ENCODE measurements at places on chromosomes 2 and 18.

- DNase-seq, result no peak
These were observed 118.9 kb downstream of the LPIN1 start for GRCh38 chr2:11865378-11865777.

GRCh38 chr2:20448246-20448976 is 1.5 kb downstream of the RHOB start:
- no peak for DNase-seq

DNA sequence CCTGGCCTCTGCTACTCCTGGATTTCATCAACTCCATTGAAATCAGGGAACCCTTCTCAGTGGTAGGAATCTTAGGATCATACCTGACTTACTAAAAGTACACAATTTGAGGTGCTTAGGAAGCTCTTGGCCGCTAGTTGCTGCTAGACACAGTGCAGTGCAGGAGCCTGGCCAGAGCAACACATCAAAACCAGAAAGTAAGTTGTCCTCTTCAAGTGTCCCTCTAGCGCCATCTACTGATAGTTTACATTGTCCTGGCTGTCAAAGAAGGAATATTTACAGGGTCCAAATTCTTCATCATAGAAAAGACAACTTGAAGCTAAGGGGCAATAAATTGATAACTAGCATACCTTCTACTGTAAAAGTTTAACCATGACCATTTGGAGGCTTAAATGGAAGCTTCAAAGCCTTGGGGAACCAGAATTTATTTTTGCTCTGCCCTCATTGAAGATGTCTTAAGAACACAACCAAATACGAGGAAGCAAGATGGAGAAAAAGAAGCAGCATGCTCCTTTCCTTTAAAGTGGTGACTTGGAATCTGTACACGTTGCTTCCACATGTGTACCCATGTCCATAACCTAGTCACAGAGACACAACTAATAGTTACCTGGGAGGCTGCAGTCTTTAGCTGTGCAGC is 889.1 kb upstream of the GCFC2 start:
- DNase-seq, result peak; percentile 67

DNA sequence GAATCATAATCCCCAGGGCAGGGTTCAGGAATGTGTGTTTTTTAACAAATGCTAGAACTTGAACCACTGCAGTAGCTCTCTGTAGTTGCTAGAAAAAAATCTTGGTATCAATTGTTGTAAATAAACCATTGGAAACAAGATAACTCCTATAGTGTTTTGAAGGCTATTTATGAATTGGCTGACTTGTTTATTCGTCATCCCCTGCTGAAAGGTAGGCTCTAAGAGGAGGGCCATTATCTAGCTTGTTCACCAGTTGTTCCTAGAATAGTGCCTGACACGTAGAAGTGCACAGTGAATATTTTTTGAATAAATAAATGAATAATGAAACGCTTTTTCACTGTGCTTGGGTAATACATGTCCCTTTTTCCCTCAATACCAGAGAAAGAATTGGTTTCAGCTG is 211.4 kb downstream of the BABAM2 start:
- no peak for DNase-seq

- DNase-seq, result no peak
These were observed 103.3 kb downstream of the EXOC6B start for GRCh38 chr2:72722492-72723070.

GRCh38 chr18:21194871-21195771 is 46.9 kb upstream of the GREB1L start:
- DNase-seq, result peak; percentile 11

DNA sequence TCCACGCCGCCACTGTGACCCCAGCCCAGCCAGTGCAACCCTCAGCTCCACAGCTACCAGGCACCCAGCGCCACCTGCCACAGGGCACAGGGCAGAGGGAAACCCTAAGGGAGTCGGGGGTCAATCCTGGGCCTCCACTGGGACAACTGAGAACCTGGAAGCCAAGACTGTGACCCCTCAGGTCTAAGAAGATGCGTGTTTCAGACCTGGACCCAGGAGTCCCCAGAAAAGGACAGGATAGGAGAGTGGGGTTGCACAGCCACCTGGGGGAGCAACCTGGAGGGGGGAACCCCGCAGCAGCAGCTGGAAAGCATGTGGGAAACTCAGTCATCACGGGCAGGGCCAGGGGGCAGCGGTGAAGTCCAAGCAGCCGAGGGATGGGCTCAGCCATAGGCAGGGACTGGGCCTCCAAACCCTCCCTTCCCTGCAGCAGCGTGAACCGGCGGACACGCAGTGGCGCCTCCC is 4.1 kb downstream of the ESPNL start:
- no peak for DNase-seq

- no peak for DNase-seq
These were observed 185.3 kb downstream of the ANKRD30B start for GRCh38 chr18:14933049-14933851.

- DNase-seq, result no peak
These were observed 287.7 kb downstream of the NBAS start for GRCh38 chr2:15273452-15273851.

DNA sequence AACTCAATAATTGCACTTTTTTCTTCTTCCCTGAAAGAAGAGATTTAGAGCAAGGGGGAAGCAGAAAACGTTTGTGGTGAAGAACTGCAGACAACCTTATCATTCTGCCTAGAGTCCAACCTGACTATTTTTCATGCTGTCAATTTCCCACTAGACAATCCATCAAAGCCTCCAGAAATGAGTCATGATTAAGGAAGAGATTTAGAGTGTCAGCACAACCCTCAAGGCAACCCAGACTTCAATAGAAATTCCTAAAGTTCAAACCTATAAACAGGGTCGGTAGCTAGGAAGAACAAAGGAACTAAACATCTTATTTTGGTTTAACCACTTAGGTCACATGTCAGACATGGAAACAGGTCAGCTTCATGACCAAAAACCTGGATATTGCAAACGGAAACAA is 86.9 kb downstream of the SLC25A12 start:
- DNase-seq, result no peak

DNA sequence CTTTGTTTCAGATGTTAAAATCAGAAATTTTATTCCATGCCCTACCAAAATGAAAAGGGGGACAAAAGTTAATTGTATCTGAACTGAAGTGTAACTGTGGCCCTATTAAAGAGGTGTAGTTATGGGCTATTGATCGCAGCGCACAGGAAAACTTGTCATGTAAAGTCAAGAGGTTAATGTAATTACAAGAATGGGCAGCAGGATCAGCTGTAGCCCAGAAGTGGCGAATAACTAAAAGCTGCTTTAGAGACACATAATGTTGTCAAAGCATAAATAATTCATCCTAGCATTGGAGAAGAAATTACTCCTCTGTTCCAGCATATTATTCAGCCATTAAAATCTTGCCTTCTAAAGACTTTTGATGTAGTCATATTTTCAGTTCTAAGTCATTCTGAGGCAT is 211.8 kb downstream of the EPHA4 start:
- no peak for DNase-seq

DNA sequence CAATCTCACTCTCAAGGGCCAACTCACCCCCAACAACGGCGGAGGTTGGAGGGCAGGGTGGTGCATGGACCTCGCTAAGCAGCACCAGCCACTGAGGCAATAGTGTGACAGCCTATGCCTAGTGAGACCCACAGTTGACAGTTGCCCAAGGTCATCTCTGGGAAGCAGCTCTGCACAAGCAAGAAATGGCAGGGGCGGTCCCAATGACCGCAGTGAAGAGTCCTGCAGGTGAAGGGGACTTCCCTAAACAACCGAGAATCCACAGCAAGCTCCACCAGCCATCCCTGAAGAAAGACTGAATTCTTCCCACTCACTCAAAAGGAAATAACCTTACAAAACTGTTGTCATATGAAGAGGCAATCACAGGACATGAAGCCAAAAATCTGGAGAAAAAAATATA is 313.4 kb upstream of the ID2 start:
- no peak for DNase-seq

DNA sequence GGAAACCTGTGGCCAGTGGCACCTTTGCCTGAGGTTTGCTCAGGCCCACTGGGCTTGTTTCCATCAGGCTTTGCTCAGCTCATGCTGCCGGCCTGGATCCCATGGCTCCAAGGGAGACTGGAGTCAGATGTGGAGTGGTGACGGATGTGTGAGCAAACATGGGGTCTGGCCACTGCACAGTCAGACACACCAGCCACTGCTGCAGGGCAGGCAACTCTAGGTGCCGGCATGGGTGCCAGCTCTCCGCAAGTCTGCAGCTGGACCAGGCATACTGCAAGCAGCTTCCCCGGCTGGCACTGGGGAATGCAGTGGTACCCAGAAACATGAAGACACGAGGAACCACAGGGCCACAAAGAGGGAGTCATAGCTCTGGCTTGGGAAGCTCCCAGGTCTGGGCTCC is 37.4 kb downstream of the TDRD15 start:
- DNase-seq, result no peak

DNA sequence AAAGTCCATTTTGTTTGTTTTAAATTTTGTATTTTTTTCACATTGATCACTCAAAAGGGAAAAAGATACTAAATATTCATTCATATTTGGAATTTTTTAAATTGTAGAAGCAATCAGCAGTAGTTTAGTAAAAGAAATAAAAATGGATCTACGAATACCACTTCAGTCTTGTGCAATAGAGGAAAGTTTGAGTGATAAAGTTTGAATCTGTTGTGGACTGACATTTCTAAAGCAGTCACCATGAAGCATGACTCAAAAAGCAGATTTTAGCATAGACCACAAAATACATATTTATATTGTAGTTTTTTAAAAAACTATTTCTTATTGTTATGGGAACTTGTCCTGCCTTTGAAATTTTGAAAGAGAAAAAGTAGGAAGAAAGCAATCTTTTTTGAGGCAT is 520.5 kb upstream of the ZEB2 start:
- no peak for DNase-seq

DNA sequence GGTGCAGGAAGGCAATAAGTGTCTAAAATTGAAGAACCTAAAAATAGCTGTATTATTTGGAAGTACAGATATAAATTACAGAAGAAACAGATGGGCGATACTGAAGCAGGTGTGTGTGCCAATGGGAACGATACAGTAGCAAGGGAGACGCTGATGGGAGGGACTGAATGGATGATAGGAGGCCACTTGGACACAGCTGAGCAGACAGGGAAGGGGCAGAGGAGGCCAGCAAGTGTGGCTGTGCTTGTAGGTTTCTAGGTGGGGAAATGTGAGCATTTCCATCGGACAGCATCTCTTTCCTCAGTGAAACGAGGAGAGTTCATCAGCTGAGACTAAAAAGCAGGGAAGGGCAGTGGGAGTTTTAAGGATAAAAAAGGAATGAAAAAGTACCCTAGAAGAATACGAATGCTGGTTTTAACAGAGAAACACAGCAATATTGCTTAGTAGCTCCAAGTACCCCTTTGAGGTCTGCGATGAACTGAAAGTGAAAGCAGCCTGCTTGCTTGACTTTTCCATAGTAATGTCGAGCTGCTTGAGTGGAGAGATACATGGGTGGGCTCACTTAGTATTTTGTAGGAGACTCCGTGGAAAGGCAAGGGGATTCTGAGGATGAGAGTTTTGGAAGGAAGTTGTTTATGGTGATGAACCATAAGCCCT is 91.7 kb upstream of the EPC2 start:
- DNase-seq, result no peak

DNA sequence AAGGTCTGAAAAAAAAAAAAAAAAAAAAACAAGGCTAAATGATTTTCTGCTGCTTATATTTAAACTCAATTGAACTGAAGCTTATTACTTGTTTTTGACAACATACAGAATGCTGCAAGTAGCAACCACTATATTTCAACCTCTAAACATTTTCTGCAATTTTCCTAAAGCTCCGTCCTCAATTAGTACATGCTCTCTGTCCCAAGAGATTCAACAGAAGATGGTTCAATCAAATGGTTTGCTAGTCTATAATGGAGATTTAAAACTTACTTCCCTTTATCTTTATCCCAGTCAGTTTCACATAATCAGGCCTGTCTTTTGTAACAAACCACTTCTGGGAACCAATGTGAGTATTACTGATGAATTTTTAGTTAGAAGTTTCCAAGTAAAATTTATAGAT is 485.1 kb upstream of the CDH7 start:
- no peak for DNase-seq

- no peak for DNase-seq
These were observed 59.3 kb upstream of the SPP2 start for GRCh38 chr2:233991196-233991595.

- no peak for DNase-seq
These were observed 39.5 kb upstream of the ARL4C start for GRCh38 chr2:234536178-234536965.

GRCh38 chr2:165687426-165688002 is 106.5 kb downstream of the GALNT3 start:
- no peak for DNase-seq

DNA sequence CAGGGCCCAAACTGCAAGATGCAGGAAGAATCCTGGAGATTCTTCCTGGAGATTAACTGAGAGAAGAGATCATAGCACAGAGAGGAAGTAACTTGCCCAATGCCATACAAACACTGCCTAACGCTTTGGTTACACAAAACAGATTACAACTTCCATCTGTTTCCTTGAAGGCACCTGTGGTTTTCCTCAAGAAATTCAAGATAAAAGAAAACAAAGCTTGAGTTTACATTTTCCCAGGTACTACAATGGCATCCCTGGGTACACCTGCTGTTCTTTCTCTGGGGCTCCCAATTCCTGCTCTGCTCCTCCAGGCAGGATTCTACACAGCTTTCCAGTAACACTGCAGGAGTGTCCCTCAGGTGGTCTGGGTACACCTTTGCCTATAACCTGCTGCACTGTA is 781.9 kb upstream of the ID2 start:
- DNase-seq, result no peak

DNA sequence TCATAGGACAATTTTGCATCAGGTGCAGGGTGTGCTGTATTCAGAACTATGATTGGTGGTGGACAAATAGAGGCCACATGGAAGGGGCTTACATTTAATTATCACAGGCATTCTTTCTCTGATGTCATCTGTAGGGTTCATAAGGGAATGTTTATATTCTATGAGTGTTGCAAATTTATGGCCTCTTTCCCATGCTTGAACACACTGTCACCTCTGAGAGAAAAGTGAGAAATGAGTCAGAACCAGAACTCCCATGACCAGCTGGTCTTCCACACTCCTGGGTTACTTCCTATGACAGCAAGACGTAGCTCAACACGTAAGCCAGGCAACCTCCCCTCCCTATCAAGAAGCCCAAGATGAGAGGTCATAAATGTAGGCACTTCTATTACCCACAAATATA is 310.8 kb downstream of the PIEZO2 start:
- no peak for DNase-seq

- no peak for DNase-seq
These were observed 16.2 kb downstream of the ATOH8 start for GRCh38 chr2:85769983-85770362.

Measured in right renal pelvis (tissue), 4 donors.